Activated naive CD8-positive, alpha-beta T cell treated with anti-CD3 and anti-CD28 coated beads, Interleukin-2, amount 10 ng/mL, durations not matched to agents 7 days and 5 days (primary cell): ENCODE measurements at places on chromosomes 16 and 17. TPM values are rescaled to one million over a fixed set of nuclear protein-coding genes. Genes with fewer than 3 reads are reported as not detected.

GNAO1 gene
- 6.7 TPM for total RNA-seq

DNA sequence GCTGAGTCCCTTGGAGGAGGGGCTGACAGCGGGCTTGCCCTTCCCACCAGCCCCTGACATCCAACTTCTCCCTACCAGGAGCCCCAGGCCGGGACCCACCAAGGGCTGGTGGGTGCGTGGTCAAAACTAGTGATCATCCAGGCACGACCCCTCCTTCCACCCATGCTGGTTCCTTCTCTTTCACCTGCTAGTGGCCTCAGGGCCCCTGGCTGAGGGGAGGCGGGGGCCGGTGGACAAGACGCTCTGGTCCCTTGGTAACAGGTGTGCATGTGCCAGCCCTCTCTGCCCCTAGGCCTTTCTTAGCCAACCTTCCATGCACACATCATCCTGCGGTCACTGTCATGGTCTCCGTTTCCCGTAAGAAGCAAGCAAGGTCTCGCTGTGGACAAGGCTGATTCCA lies 8.4 kb downstream of the ZNF213 start:
- no peaks in the 10 kb centered on the region for H3K27me3 ChIP-seq
- no peaks in the 10 kb centered on the region for H3K4me1 ChIP-seq
- H3K36me3 ChIP-seq: peaks cover 8% of the 10 kb centered on the region

SGCA gene
- total RNA-seq: not detected

- H3K27ac ChIP-seq: no peak overlapping the region
- no peak for DNase-seq
- no peak overlapping the region for H3K4me3 ChIP-seq
- no peaks in the 10 kb centered on the region for H3K36me3 ChIP-seq
- peaks cover 1% of the 10 kb centered on the region for H3K4me1 ChIP-seq
These were observed 628.1 kb downstream of the WWOX start for GRCh38 chr16:78727536-78727935.

- no peak overlapping the region for H3K27ac ChIP-seq
- H3K36me3 ChIP-seq: peaks cover 3% of the 10 kb centered on the region
- H3K4me3 ChIP-seq: no peak overlapping the region
- H3K27me3 ChIP-seq: no peaks in the 10 kb centered on the region
- peak; percentile 93 for DNase-seq
These were observed 6.1 kb upstream of the SP2 start for GRCh38 chr17:47889734-47890529.

GRCh38 chr16:61834082-61834481 lies 202.2 kb downstream of the CDH8 start:
- H3K27ac ChIP-seq: no peak overlapping the region
- DNase-seq: no peak
- no peak overlapping the region for H3K4me3 ChIP-seq
- H3K36me3 ChIP-seq: no peaks in the 10 kb centered on the region
- no peaks in the 10 kb centered on the region for H3K4me1 ChIP-seq
- no peaks in the 10 kb centered on the region for H3K27me3 ChIP-seq

RMI2 gene
- total RNA-seq: 93.0 TPM

DNA sequence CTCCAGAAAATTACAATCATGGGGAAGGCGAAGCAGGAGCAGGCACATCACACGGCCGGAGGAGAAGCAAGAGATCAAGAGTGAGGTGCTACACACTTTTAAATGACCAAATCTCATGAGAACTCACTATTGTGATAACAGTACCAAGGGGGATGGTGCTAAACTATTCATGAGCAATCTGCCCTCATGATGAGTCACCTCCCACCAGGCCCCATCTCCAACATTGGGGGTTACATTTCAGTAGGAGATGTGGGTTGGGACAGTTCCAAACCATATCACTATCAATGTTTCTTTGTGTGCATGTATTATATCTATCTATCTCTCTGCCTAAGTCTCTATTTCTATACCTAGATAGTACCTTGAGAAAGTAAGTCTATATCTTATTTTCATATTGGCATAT lies 724.8 kb downstream of the CDH11 start:
- no peaks in the 10 kb centered on the region for H3K27me3 ChIP-seq
- H3K36me3 ChIP-seq: no peaks in the 10 kb centered on the region
- no peak overlapping the region for H3K4me3 ChIP-seq
- no peak overlapping the region for H3K27ac ChIP-seq
- DNase-seq: no peak

TBC1D3 gene
- not detected for total RNA-seq

- no peaks in the 10 kb centered on the region for H3K4me1 ChIP-seq
- no peak overlapping the region for H3K27ac ChIP-seq
- DNase-seq: no peak
- H3K27me3 ChIP-seq: no peaks in the 10 kb centered on the region
- H3K4me3 ChIP-seq: no peak overlapping the region
These were observed 148.7 kb downstream of the CDH11 start for GRCh38 chr16:64973171-64973570.

GRCh38 chr16:49986351-49987124 lies 38.5 kb upstream of the CNEP1R1 start:
- peaks cover 3% of the 10 kb centered on the region for H3K4me1 ChIP-seq
- H3K27me3 ChIP-seq: peaks cover 5% of the 10 kb centered on the region

TNFRSF17 gene
- not detected for total RNA-seq

CD300LB gene
- not detected for total RNA-seq

DNA sequence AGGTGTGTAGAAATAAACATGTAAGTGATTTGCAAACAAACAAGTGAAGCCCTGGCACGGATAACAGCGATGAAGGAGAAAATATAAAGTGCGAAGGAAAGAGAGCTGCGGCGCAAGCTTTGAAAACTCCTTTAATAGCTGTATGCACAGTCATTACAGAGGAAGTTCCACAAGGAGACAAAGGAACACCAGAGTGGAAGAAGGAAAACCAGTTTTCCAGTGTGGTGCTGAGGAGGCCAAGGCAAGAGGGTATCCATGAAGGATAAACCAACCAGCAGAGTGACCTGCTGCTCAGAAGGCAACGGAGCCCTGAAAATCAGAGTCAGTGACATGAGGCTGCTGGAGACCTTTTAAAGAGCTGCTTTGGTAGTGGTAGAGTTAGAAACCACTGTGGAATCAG lies 24.4 kb downstream of the METTL16 start:
- no peaks in the 10 kb centered on the region for H3K36me3 ChIP-seq
- H3K4me1 ChIP-seq: peaks cover 11% of the 10 kb centered on the region
- no peak overlapping the region for H3K27ac ChIP-seq
- no peak overlapping the region for H3K4me3 ChIP-seq
- no peaks in the 10 kb centered on the region for H3K27me3 ChIP-seq

ZG16B gene
- 8.1 TPM for total RNA-seq

DNA sequence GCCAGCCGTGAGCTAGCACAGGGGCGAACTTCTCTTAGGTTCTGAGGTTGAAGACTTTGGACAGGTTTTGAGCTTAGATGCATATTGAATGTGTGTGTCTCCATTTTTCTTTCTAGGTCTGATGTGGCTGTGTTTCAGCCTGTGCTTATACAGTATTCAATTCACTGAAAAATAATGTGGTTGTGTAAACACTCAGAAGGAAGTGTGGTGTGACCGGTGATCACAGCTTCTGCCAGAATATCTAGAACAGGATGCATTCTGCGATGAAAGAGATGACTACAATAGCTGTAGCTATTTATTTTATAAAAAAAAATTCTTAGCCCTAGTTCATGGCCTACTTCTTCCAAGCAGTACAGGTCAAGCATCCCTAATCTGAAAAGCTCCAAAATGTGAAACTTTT lies 64.4 kb downstream of the MAP2K6 start:
- no peak overlapping the region for H3K27ac ChIP-seq
- no peak overlapping the region for H3K4me3 ChIP-seq
- H3K27me3 ChIP-seq: no peaks in the 10 kb centered on the region
